ENCODE measurements at places on chromosomes 4 and X. TPM values are rescaled to one million over a fixed set of nuclear protein-coding genes. Genes with fewer than 3 reads are reported as not detected.

Gene CT47A1
- total RNA-seq = not detected

DNA sequence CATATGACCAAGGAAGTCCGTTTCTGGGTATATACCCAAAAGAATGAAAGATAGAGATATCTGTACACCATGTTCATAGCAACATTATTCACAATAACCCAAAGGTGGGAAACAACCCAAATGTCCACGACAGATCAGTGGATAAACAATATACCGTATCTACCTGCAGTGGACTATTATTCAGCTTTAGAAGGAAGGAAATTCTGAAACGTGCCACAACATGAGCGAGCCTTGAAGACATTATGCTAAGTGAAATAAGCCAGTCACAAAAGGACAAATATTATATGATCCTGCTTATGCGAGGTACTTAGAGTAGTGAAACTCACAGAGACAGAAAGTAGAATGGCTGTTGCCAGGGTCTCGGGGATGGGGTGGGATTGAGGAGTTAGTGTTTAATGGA lies 75.0 kb downstream of the ANAPC4 start:
- no peaks in the 10 kb centered on the region for H3K36me3 ChIP-seq
- H3K27ac ChIP-seq = no peak overlapping the region
- H3K4me3 ChIP-seq = no peak overlapping the region

GRCh38 chrX:121161501-121161933 lies 114.1 kb downstream of the GLUD2 start:
- H3K36me3 ChIP-seq = no peaks in the 10 kb centered on the region
- H3K27me3 ChIP-seq = no peaks in the 10 kb centered on the region
- no peak overlapping the region for H3K27ac ChIP-seq
- no peak overlapping the region for H3K4me3 ChIP-seq
- H3K4me1 ChIP-seq = peaks cover 14% of the 10 kb centered on the region
- DNase-seq = no peak

Gene CPLX1
- total RNA-seq = 2.0 TPM

- no peak overlapping the region for H3K4me3 ChIP-seq
- peaks cover 38% of the 10 kb centered on the region for H3K36me3 ChIP-seq
- no peak overlapping the region for H3K27ac ChIP-seq
- no peaks in the 10 kb centered on the region for H3K27me3 ChIP-seq
- no peaks in the 10 kb centered on the region for H3K4me1 ChIP-seq
These were observed 269.3 kb downstream of the NAP1L3 start for GRCh38 chrX:93404121-93404520.

GRCh38 chrX:139186991-139187390 lies 343.5 kb upstream of the F9 start:
- H3K27ac ChIP-seq = no peak overlapping the region
- H3K4me1 ChIP-seq = peaks cover 16% of the 10 kb centered on the region
- no peak overlapping the region for H3K4me3 ChIP-seq

DNA sequence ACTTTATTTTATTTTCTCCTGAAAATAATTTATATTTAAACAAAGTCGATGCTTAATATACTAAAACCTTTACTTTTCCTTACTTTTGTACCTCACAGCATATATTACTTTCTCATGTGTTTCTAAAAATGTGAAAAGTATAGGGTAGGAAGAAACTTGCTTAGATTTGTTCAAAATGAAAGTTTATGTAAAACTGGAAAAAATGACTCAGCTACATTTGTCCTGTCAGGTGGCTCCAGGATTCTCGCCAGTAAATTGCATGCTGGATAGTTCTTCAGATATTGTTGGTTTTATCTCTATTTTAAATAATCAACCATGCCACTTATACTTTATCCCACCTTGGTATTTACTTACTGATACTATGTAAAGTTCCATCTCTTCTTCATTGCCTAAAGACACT lies 159.2 kb upstream of the NDST4 start:
- no peaks in the 10 kb centered on the region for H3K27me3 ChIP-seq
- no peaks in the 10 kb centered on the region for H3K36me3 ChIP-seq
- H3K4me1 ChIP-seq = peaks cover 16% of the 10 kb centered on the region
- no peak overlapping the region for H3K4me3 ChIP-seq
- H3K27ac ChIP-seq = 0 out of 2 replicates have a peak overlapping the region, but pooled peaks have one; percentile 7

DNA sequence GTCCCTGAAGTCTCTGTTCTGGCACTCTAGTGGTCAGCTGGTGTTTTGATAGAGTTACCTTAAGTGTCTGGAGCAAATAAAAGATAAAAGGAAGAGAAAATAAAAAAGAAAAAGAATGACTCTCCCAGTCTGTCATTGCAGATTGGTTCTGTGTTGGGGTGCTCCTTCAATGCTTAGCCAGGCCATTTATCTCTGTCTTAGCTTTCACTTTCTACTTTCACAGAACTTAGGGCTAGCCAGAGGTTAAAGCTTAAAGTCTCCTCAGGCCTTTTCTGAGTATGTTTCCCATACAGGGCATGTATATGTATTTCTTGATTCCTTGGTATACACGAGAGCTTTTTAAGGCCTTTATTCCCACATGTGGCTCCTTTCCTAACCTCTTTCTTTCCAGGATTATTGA lies 83.1 kb upstream of the TEX13D start:
- no peaks in the 10 kb centered on the region for H3K27me3 ChIP-seq
- H3K4me3 ChIP-seq = no peak overlapping the region
- no peaks in the 10 kb centered on the region for H3K4me1 ChIP-seq
- H3K36me3 ChIP-seq = peaks cover 4% of the 10 kb centered on the region

- H3K4me3 ChIP-seq = no peak overlapping the region
- H3K4me1 ChIP-seq = no peaks in the 10 kb centered on the region
- H3K27ac ChIP-seq = no peak overlapping the region
- DNase-seq = no peak
- H3K36me3 ChIP-seq = no peaks in the 10 kb centered on the region
These were observed 36.1 kb downstream of the HDAC8 start for GRCh38 chrX:72536542-72536941.

Gene RBMXL3
- total RNA-seq = not detected

DNA sequence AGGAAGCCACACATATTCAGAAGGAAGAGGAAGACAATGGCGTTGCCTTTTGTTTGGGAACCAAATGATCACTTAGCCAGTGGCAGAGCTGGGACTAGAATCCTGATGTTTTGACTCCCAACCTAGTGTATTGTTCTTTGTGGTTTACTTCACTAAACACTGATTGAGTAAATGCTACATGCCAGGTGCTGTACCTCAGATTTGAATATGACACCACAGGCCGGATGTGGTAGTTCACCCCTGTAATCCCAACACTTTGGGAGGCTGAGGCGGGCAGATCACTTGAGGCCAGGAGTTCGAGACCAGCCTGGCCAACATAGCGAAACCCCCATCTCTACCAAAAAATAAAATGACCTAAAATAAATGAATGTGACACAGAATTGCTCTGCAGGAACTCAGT lies 8.4 kb downstream of the NDUFA1 start:
- no peaks in the 10 kb centered on the region for H3K27me3 ChIP-seq
- H3K4me1 ChIP-seq = no peaks in the 10 kb centered on the region
- peak overlapping the region; percentile 74 for H3K27ac ChIP-seq
- DNase-seq = no peak

Gene EREG
- 0.09 TPM for total RNA-seq

DNA sequence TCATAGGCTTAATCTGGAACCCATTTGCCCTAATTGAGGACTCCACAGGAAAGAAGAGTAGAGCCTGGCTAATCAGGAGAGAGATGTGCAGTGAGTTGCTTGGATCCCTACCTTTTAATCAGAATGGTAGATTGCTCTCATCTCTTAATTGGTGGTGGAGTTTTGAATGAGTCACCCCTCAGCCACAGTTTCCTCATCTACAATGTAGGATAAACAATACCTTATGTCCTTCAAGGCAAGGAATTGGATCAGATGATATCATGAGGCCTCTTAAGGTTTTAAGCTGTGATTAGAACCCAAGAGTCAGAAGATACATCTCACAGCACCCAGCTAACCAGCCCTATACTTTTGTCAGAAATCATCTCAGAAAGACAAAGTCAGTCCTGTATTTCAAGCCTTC lies 39.1 kb downstream of the PDGFRA start:
- H3K4me3 ChIP-seq = no peak overlapping the region
- DNase-seq = no peak
- H3K4me1 ChIP-seq = peaks cover 7% of the 10 kb centered on the region
- H3K27ac ChIP-seq = no peak overlapping the region

GRCh38 chrX:129632443-129632842 lies 22.3 kb downstream of the APLN start:
- H3K4me1 ChIP-seq = peaks cover 4% of the 10 kb centered on the region
- no peak overlapping the region for H3K4me3 ChIP-seq
- no peaks in the 10 kb centered on the region for H3K27me3 ChIP-seq
- DNase-seq = no peak

Gene WWC2
- 133 TPM for total RNA-seq

- H3K27me3 ChIP-seq = no peaks in the 10 kb centered on the region
- no peaks in the 10 kb centered on the region for H3K36me3 ChIP-seq
- no peak overlapping the region for H3K4me3 ChIP-seq
- peaks cover 40% of the 10 kb centered on the region for H3K4me1 ChIP-seq
- no peak overlapping the region for H3K27ac ChIP-seq
These were observed 105.5 kb downstream of the ARHGAP10 start for GRCh38 chr4:147837435-147837834.

DNA sequence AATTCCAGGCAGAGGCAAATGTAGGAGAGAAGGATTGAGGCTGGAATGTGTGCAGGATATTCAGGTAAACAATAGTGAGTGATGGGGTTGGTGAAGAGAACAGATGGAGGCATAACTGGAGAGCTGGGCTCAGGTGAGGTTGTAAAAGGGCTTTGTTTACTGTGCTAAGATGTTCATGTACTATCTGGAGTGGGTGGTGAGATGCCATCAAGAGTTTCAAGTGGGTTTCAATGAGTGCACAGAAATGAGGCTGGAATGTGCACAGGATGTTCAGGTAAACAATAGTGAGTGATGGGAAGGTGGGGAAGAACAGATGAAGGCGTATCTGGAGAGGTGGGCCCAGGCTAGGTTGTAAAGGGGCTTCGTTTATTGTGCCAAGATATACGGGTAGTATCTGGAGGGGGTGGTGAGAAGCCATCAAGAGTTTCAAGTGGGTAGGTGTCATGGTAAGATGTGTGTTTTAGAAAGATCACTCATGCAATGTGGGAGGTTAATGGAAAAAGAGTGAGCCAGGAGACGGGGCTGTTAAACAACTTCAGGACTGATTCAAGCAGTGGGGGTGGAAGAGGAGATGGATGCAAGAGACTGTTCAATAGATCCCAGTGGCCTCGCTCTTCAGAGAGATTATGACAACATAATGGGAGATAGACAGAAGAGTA lies 25.4 kb upstream of the NMU start:
- H3K36me3 ChIP-seq = no peaks in the 10 kb centered on the region
- no peak for DNase-seq
- H3K4me3 ChIP-seq = no peak overlapping the region
- H3K27me3 ChIP-seq = no peaks in the 10 kb centered on the region
- H3K4me1 ChIP-seq = peaks cover 28% of the 10 kb centered on the region
- peak overlapping the region; percentile 17 for H3K27ac ChIP-seq

- no peak for DNase-seq
- H3K27me3 ChIP-seq = peaks cover 2% of the 10 kb centered on the region
- no peak overlapping the region for H3K4me3 ChIP-seq
- H3K27ac ChIP-seq = no peak overlapping the region
These were observed 80.1 kb downstream of the RCHY1 start for GRCh38 chr4:75434105-75434504.

All from WTC11 (cell line).